ENCODE measurements at places on chromosomes 2 and 18.

DNA sequence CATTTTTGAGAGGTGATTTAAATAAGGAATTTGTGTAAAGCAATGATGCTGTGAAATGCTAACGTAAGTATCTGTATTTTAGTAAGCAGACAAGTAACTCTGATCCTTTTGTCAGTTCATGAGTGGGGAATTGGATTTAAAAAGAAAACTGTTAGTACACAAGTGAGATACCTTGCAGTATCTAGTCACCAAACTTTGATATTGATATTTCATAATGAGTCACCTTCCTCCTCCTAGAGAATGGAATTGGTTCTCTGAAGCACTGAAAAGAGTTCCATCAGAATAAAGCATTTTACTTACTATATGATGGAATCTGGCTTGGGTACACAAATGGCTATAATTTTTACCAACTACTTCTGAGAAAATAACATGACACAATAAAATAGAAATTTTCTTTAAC, 232.2 kb downstream of the ZNF804A start:
- no peak for DNase-seq

DNA sequence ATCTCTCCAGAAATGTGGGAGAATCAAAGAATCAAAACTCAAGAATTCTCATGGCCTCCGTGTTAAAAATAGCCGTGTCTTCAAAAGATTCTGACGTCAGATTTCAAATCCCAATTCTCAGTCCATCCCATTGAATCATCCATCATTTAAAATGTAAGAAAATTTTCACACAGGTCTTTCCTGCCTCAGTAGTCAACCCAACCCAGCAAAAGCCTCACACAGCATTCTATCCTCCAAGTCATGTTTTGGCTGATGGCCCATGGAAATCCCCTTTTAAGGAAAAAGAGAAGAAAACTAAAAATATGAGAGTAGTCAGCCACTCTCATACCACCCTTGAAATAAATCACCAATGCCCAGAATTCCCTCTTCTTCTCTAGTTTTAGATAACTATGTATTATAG, 211.8 kb downstream of the C1D start:
- no peak for DNase-seq

- no peak for DNase-seq
These were observed 1368.4 kb upstream of the CELF4 start for GRCh38 chr18:38933910-38934510.

DNA sequence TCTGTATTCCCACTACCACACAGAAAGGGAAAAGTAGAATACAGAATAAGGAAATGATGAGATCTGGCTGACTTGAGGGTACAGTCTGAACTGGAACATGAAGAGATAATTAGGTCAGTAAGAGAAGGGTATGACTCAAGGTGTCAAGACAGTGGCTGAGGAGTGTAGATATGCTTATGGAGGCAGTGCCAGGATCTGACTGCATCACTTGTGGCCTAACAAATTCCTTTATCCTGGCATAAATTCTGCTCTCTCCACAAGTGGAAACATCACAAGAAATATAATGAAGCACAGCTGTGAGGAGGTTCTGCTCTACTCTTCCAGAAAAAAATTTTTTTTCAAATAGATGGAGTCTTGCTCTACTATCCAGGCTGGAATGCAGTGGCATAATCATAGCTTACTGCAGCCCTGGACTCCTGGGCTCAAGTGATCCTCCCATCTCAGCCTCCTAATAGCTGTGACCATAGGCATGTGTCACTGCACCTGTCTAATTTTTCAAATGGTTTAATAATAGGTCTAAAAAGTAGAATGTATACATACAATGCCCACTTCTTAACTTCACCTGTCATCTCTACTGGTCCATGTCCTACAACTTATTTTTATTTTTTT, 85.3 kb downstream of the C2orf74 start:
- DNase-seq = no peak

GRCh38 chr2:52613064-52613463, 1154.5 kb upstream of the CHAC2 start:
- DNase-seq = no peak

- DNase-seq = no peak
These were observed 84.3 kb upstream of the GRB14 start for GRCh38 chr2:164705412-164706167.

DNA sequence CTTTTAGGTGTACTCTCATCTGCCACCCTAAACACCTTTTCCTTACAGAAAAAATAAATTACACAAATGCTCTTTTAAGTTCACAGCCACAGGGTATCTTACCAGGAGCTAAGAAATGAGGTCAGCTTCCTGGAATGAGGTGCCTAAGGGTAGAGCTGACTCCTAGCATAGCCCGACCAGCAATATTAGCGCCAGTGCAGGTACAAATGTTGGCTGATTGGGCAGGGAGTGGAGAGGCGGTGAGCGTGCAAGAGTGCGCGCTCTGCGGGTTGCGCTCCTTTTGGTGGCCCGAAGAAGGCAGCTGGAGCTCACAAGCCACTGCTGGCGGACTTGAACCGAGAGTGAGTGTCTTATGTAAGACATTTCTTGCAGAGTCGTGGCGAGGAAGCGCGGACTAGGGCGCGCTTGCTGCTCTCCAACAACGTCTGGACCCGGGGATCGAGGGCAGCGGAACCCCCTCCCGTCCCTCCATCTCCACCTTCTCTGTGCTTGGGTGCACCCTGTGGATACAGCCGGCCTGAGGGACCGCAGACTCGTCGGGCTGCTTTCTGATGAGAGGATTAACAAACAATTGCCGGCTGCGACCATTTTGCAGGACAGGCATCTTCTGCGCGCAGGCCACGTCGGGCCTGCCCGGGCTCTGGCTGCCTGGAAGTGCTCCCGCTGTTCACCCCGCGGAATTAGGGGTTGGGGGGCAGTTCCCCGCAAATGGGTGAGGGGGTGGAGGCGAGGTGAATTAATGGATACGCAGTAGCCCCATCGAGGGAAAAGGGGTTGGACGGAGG, 17.3 kb downstream of the BOLA3 start:
- no peak for DNase-seq

- no peak for DNase-seq
These were observed 223.7 kb downstream of the SLC4A3 start for GRCh38 chr2:219851169-219851568.

Measured in hippocampal formation (tissue), 2 donors.